Suppressor macrophage treated with lipopolysaccharide for 1 hour (primary cell): ENCODE measurements at places on chromosomes 6 and 20.

GRCh38 chr6:170193326-170193821, 97.5 kb downstream of the DLL1 start:
- no peak for DNase-seq

- no peak for DNase-seq
Observed at GRCh38 chr6:23349521-23350147, 776.4 kb upstream of the NRSN1 start.

- DNase-seq, result no peak
Observed at GRCh38 chr20:50673466-50674137, 17.7 kb downstream of the RIPOR3 start.

DNA sequence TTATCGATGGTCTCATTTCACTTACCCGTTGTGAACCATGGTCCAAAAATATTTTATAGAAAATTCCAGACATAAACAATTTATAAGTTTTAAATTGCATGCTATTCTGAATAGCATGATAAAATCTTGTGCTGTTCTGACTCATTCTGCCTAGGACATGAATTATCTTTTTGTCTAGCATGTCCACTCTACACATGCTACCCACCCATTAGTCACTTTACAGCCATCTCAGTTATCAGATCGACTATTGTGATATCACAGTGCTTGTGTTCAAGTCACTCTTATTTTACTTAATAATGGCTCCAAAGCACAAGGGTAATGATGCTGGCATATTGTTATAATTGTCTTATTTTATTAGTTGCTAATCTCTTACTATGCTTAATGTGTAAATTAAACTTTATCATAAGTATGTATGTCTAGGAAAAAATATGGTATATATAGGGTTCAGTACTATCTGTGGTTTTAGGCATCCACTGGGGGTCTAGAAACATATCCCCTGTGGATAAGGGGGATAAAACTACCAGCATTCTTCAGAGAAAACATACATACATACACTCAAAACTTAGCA, 252.0 kb upstream of the HTR1E start:
- DNase-seq, result no peak

DNA sequence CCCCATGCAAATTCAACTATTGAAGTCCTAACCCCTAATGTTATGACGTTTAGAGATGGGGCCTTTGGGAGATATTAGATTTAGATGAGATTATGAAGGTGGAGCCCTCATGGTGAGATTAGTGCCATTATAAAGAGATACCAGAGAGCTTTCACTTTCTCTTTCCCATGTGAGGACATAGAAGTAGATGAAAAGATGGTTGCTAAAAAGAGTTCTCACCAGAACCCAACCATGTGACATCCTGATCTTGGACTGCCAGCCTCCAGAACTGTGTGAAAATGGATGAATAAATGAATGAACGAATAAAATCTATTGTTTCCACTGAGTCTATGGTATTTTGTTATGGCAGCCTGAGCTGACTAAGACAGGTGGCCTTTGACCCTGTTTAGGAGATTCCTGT, 50.6 kb upstream of the FBXO30 start:
- DNase-seq, result no peak

DNA sequence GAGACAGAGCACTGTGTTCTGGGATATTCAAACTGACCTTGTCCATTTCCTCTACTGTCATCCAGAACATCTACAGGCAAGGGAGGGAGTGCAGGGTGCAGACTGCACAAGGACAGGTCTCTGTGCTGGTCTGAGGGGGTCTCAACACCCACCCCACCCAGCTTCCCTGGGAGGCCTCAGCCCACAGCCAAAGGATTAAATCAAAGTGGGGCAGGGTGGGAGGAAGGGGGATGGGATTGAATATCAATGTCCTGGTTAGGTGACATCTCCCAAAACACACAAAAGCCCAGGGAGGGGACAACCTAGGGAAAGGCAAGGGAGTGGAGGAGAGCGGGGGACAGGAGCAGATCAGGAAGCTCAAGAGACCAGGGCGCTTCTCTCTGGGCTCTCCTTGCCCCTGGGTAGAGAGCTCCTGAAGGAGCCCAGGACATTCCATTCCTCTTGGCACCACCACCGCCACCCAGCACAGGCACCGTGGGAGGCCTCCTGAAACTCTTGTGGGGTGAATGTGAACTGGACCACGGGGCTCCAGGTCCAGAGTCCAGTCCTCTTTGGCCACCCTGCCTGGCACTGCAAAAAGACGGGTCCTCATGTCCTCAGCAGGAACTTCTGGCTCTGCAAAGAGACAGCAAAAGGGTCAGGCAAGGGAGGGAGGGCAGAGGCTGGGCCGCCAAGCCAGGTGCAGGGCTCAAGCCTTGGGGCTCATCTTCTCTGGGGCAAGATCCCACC, 73.9 kb downstream of the JPH2 start:
- no peak for DNase-seq

GRCh38 chr20:42429761-42430458, 759.8 kb downstream of the PTPRT start:
- no peak for DNase-seq

DNA sequence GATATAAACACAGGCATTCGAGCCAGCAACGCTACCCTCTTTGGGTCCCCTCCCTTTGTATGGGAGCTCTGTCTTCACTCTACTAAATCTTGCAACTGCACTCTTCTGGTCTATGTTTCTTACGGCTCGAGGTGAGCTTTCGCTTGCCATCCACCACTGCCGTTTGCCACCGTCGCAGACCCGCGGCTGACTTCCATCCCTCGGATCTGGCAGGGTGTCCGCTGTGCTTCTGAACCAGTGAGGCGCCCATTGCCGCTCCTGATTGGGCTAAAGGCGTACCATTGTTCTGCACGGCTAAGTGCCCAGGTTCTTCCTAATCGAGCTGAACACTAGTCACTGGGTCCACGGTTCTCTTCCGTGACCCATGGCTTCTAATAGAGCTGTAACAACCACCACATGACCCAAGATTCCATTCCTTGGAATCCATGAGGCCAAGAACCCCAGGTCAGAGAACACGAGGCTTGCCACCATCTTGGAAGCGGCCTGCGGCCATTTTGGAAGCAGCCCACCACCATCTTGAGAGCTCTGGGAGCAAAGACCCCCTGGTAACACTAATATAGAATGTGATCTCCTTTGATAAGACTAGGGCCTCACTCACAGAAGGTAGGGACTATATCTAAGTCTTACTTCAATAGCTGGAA, 973 bp downstream of the UBD start:
- DNase-seq, result no peak

GRCh38 chr6:134683783-134684422, 266.0 kb downstream of the ALDH8A1 start:
- DNase-seq, result peak; percentile 27

DNA sequence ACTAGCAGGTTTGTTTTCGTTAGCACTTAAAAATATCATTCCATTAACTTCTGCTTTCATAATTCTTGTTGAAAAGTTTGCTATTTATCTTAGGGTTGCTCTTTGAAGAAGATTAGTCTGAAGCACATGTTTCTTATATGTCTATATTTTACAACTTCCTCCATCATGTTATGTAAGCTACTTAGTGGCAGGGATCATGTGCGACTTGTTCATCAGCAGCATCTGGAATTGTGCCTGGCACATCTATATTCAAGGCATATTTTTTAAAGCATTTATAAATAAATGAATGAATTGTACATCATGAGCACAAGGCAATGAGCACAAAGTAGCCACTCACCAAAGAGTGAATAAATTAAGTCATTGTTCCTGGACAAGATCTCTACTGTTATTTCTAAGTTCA, 187.2 kb upstream of the COL21A1 start:
- no peak for DNase-seq

GRCh38 chr6:106192824-106193223, 106.7 kb downstream of the PRDM1 start:
- no peak for DNase-seq

DNA sequence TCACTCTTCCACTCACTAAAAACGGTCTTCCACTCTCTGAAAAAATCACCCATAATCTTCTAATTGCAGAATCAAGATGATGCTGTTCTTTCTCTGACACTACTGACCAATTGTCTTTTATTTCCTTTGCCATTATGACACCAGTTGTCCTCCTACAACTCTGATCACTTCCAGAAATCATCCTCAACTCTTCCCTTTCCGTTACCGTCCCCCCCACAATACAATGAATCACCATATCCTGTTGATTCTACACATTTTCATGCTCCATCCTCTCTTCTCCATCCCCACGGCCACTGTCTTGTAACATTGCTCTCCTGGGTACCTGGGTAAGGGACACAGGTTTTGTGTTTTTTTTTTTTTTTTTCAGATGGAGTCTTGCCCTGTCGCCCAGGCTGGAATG, 2.5 kb upstream of the PPP2R5D start:
- peak; percentile 54 for DNase-seq

GRCh38 chr6:2666906-2667575, 83.7 kb downstream of the MYLK4 start:
- no peak for DNase-seq

- no peak for DNase-seq
Observed at GRCh38 chr6:167399599-167399998, 74.7 kb downstream of the TTLL2 start.

GRCh38 chr6:65123521-65123920, 583.5 kb downstream of the EYS start:
- peak; percentile 5 for DNase-seq

DNA sequence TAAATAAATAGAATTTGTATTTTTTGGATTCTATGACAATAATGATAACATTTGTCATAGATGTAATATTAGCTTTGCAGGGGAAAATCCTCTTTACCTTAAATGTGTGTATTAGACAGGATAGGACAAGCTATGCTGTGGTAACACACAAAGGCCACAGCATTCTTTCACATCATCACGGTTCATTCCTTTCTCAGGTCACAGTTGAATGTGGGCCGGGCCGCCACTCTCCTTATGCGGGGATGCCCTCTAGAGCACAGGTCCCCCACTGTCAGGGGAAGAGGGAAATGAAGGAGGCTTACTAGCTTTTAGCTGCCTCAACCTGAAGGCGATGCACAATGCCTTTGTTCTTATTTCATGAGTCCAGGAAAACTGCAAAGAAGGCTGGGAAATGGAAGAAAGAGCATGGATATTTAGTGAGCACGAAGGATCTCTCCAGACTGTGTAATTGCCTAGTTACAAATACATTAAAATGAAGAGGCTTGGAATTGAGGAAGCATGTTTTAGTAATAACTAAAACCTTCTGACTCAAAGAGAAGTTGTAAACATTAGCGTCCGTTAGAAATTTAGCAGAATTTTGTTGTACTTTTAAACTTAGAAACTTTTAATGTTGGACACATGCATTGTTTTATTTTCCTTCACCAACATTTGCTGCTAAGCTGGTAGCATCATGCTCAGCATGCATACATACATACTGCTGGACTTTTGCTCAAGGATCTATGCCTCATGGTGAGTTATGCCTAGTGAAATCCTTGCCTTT, 248.9 kb upstream of the FOXQ1 start:
- no peak for DNase-seq

GRCh38 chr6:13165502-13166172, 162.7 kb downstream of the TBC1D7 start:
- no peak for DNase-seq

DNA sequence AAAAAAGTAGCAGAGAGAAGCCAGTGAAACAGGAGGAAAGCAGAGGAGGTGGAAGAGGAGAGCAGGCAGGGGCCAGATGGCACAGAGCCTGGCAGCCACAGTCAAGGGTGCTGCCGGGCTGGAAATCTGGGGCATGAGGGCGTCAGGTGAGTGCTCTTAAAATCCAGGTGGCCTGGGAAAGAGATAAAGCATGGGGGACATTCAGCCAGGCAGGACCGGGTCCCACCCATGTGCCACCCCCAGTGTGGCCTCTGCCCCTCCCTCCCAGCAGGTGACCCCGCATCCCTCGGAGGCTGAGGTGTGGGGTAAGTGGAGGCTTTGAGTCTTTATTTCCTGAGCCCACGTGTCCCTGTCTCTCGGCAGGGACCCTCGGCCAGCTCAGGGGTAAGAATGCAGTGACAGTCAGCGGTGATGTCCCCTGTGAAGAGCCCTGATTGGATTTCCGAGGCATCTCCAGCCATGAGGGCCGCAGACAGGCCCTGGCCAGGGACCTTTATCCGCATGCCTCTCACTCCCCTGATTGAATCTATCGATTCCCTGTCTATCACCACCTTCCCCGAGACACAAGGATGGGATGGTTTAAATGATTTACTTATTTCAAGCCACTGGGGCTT, 33.8 kb upstream of the SULF2 start:
- no peak for DNase-seq

DNA sequence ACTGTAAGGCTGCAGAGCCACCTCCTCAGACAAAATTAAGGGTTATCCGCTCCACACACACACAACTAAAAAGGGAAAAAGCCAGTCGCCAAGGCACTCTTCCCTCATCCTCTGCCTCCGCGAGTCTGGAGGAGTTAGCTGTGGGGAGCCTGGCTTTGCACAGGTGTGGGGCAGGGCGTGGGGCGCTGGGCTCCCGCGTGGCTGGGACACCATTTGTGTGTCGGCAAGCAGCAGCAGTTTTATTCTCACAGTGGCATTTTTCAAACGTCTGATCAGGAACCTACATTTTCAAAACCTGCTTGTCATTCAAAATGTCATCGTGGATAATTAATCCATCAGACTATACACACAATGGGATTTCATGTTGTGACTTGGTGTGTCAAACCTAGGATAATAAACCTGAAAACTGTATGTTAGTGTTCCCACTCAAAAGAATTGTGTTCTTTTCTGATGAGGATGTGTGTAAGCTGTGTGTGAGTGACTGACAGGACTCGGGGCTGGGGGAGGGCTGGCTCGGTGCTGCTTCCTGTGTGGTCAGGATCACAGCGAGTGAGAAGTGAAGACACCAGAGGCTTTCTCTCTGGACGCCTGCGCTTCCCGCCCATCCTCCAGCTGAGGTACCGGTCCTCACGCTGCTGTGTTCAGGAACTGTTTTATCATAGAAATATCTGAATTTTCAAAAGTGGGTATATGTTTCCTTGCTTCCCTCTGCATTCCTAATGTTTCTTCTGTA, 83.1 kb downstream of the IRF4 start:
- peak; percentile 27 for DNase-seq

GRCh38 chr6:164928057-164928727, 381.2 kb downstream of the C6orf118 start:
- DNase-seq, result no peak

GRCh38 chr20:17967521-17968365, 851 bp downstream of the SNX5 start:
- DNase-seq, result no peak

- no peak for DNase-seq
Observed at GRCh38 chr6:88472851-88473525, 306.8 kb upstream of the CNR1 start.

GRCh38 chr6:135323979-135324378, 142.9 kb downstream of the MYB start:
- DNase-seq, result no peak

- no peak for DNase-seq
Observed at GRCh38 chr6:7673063-7673536, 52.8 kb upstream of the BMP6 start.

- DNase-seq, result no peak
Observed at GRCh38 chr6:128339635-128340450, 180.6 kb downstream of the PTPRK start.

DNA sequence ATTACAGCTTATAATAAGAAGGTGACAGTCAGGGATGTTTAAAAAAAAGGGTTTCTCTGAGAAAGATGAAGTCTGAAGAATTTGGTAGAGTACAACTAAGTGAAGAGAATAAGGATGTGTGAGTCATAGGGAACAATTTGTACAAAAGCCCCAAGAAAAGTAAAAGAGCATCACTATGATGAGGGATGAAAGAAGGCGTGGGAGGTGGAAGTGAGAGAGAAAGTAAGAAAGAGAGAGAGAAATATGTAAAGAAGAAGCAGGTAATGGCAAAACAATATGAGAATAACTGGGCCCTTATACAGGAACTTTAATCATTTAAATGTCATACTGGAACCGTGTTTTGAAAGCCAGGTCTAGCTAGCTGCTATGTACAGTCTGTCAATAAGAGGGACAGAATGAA, 179.4 kb downstream of the ASCC3 start:
- DNase-seq, result no peak

GRCh38 chr6:34985236-34985635, 96.2 kb downstream of the ANKS1A start:
- no peak for DNase-seq
